ENCODE measurements at places on chromosomes 3 and 15. TPM values are rescaled to one million over a fixed set of nuclear protein-coding genes. Genes with fewer than 3 reads are reported as not detected.

The ITIH1 gene
- not detected for total RNA-seq

The CCR1 gene
- not detected for total RNA-seq

The IMPG2 gene
- total RNA-seq = 0.50 TPM

The SEMA3G gene
- total RNA-seq = 0.50 TPM

DNA sequence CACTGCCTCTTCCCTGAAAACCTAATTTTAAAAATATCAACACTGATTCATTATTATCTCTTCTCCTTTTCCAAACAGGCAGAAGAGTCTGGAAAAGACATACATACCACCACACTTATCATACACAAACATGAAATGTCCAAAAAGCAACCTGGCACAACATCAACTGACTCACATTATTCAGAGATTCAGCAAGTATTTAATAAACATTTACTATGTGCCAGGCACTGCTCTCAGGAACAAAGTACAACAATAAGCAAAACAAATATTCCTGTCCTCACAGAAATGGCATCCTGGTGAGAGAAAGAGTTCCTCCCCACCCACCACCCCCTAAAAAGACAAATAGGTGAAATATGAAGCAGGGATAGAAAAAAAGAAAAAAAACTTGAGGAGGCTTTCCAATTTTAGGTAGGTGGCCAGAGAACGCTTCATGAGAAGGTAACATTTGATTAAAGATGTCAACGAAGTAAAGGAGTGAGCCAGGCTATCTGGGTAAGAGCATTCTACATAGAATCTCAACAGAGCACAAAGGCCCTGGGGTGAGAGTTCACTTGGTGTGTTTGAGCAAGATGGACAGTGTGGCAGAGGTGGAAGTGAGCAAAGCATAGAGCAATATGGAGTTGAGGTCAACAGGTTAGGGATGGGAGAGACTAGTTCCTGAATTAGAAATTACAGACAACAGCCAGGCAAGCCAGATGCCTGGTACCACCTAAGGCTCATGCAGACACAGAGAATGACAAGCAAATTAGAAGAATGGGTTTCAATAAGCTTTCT is 141.7 kb downstream of the OSBPL10 start:
- no peak for DNase-seq

DNA sequence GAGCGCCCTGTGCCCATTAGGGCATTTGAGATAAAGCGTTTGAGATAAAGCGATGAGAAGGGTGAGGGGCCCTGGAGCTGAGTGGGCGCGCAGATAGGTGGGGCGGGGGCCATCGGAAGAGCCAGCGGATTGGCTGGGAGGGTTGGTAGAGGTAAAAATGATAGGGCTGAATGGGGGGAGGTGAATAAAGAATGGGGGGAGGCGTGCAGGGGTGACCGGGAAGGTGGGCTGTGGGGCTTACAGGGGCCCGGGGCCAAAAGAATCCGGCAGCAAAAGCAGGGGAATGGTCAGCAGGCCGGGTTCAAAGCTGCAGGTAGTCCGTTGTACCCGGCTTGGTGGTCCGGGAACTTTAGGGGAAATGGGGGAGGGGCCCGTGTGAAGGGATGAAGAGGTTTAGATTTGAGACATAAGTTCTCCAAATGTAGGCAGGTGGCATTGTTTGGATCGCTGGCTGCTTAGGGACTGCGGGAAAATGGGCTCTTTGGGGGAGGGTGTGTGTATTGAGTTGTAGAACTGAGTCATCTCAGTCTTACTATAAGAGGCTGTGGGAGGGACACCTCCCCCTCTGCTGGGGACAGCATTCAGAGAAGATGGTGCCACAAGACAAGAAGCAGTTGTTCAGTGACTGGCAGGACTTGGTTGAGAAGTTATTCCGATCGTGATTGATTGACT is 610 bp downstream of the ARID3B start:
- peak; percentile 55 for DNase-seq

GRCh38 chr15:57734860-57735259 is 28.3 kb downstream of the POLR2M start:
- DNase-seq = no peak

- no peak for DNase-seq
Measured at GRCh38 chr3:117165601-117166051, 456.0 kb downstream of the TUSC7 start.

DNA sequence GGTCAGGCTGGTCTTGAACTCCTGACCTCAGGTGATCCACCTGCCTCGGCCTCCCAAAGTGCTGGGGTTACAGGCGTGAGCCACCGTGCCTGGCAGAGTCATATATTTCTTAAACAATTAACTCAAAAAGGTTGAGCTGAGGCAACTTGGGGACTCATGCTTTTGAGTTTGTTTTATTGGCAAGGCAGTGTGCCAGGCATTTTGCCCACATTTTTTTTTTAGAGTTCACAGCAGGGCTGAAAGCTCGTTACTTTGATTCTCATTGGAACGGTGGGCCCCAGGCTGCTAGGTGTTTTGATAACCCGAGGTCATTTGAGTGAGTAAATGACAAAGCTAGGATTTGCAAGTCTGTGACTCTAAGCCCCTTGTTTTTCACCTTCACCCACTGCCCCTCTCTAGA is 76.2 kb downstream of the CCK start:
- DNase-seq = no peak

DNA sequence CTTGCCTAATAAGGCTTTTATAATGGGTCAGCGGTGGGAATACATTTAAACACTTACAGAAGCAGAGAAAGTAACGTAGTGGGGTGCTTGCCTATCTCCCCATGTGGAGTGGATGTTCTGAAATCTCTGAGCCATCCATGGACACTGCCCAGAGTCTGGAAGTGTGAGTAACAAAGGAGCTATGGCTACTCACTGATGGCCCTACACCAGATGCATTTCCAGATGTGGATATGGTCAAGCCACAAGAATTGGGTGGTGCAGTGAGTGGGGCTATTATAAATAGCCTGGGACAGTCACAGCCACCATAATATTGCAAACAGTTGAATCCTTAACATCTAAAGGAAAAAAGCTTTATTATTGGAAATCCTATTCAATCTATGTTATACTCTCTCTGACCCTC is 96.6 kb downstream of the CGNL1 start:
- no peak for DNase-seq

- DNase-seq = no peak
Measured at GRCh38 chr15:71291723-71292122, 176.5 kb downstream of the THSD4 start.
